COLO829 (cell line): ENCODE measurements at places on chromosomes 13 and 19.
A peak's percentile ranks its signal among the peaks of the same experiment; 100 is the strongest.

- peak; percentile 51 for DNase-seq
Observed at GRCh38 chr19:43555185-43555770, 20.0 kb downstream of the XRCC1 start.

DNA sequence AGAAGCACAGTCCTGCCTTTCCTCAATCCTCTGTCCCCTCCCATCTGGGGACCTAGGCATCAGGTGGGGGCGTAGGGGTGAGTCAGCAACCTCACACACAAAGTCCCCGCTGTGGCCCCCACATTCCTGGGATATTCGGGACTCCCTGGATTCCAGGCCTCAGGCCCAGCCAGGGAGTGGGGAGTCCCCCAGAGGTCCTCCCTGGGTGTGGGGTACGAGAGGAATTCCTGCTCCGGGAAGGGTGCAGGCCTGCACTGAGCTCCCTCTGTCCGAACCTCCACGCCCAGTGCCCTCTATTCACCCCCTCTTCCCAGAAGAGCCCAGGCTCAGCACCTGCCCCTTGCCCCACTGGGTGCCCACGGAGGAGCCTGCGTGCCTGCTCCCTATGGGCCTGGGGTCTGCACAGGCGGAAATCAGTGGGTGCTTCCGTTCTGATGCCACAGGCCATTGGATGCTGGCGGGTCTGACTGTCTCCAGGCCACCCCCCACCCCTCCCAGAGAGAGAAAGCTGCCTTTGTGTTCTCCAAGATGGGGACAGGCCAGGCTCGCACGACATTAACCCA, 3.4 kb downstream of the CADM4 start:
- no peak for DNase-seq

GRCh38 chr13:95185311-95185710, 115.9 kb downstream of the ABCC4 start:
- DNase-seq = no peak

GRCh38 chr19:55681131-55682092, 6.4 kb downstream of the EPN1 start:
- no peak for DNase-seq
